ENCODE measurements at places on chromosomes 16 and 17.

- DNase-seq, result no peak
Observed at GRCh38 chr17:64252831-64253230, 10.2 kb downstream of the TEX2 start.

GRCh38 chr16:87227296-87227951 lies 89.8 kb downstream of the C16orf95 start:
- no peak for DNase-seq

DNA sequence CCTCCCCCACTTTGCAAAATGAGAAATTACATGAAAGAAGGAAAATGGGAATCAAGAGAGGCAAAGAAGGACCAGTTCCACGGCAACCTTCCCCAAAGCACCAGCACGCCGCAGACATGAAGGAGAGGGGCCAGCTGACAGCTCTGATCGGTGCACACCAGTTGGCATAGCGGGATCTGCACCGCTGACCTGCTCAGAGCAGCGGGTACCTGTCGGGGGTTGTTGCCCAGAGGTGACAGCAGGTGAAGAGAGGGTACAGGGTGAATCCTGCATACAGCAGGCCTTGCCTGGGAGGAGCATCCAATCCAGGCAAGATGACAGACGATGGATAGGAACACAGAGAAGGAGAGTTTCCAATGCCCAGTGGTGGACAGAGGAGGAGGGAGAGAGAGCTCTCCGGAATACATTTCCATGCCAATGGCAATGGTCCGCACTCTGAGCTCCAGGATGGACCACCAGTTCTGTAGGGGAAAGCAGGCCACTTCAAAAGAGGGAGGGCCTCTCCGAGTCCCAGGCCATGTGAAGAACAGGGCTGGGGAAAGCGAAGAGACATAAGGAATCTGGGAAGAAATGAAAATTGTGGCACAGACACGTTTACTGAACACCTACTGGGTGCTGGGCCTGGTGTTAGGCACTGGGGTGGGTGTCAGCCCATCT lies 24.0 kb downstream of the CEP295NL start:
- DNase-seq, result no peak

DNA sequence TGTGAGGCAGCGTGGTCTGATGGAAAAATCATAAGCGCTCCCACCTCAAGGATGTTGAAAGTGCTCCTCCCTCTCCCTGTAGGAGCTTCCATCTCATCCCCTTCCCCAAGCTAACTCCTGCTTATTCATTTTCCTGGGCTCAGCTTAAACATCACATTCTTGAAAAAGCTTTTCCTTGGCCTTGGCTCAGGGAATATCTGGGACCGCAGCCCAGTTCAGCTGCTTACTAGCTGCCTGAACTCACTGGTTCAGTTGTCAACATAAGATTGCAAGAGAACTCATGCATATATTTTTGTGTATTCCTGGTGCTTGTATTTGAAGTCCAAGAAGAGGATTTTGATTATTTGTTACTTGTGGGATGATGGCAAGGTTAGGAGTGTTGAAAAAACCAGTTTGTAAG lies 91.5 kb downstream of the UTP18 start:
- DNase-seq, result no peak

- DNase-seq, result no peak
Observed at GRCh38 chr16:88807142-88807625, 3.6 kb downstream of the CDT1 start.

DNA sequence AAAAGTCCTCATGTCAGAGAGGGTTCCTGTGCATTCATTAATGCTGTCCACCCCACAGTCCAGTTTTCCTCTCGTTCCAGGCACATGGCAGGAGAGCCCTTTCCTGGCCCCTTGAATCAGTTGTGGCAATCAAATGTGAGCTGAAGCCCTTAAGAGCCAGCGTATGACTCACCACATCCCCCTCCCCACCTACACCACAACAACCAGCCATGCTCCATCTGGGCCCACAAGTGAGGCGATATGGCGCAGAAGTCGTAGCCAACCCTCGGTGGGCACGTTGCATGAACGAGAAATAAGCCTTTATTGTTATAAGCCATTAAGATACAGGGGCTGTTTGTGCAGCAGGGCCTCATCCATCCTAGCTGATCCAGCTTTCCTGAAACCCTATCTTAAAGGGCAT lies 28.2 kb downstream of the GRIN2A start:
- no peak for DNase-seq

GRCh38 chr17:77479372-77480198 lies 338.8 kb downstream of the SEC14L1 start:
- no peak for DNase-seq
